Stomach (tissue), 19 donors: ENCODE measurements at places on chromosomes 3 and 15.

- DNase-seq: no peak
Measured at GRCh38 chr15:63373330-63373729, 8.3 kb downstream of the CA12 start.

DNA sequence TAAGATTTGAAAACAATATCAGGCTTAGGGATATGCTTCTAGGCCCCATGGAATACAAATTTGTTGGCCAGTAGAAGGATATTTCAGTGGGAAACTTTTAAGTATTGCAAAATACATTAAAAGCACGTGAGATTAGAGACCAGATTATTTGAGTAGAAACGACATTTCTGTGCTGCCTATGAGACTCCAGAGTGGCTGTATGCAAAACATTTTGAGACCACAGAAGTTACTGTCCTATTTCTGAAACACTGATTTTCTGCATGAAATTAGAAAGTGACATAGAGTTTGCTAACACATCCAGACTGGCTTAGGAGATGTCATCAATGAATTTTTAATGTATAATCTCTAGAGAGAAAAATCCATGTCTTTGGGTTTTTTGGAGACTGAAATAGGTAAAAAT, 99.8 kb downstream of the KCNH8 start:
- no peak for DNase-seq

DNA sequence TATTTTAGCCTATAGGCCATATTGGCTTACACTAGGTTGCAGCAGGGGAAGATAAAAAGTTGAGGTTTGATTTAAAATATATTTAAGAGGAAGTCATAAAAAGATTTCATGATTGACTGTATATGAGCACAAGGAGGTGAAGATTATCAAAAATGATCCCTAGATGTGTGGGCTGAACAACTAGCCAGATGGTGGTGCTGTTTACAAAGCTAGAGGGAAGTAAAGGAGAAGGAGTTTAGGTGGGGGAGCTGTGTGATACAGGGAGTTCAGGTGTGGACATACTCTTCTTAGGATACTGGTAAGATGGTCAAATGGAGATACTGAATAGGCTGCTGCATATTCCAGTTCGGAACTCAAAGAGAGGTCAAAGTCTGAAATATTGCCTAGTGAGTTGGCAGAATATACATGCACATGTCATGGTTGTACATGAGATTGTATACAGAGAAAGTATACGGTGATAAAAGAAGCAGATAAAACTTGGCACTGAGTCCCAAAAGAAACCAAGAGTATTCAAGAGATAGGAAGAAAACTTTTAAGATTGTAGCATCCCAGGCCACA, 727.8 kb downstream of the NLGN1 start:
- no peak for DNase-seq

DNA sequence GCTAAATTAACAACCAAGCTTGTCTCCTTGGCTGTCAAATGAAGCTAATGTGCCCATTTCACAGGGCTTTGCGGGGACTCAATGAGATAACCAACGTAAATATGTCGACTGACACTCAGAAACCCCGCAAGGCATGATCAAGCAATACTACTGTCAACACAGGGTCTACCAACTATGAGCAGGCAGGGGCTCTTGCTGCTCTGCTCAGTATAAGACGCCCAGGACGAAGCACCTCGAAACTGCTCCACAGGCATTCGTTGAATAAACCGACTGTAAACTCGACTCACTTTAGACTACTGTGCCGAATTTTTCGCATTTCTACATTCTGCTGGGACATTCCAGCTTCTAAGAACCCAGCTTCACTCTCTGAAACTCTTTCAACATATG, 55.0 kb downstream of the FEZF2 start:
- no peak for DNase-seq

GRCh38 chr3:197499427-197499826, 56.3 kb downstream of the BDH1 start:
- DNase-seq: no peak

DNA sequence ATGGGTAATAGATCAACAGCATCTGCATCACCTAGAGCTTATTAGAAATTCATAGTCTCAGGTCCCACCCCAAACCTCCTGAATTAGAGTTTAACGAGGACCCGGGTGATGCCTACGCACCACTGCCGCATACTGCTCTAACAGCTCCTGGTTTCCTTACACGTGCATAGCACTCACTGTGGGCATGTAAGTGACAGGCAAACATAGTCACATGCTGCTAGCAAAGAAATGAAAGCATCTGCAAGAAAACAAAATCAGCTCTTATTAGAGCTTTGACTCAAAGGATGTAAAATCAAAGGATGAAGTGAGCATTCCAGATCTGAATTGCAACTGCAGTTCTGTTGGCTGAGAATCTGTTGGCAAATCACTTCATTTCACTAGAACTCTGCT, 19.1 kb upstream of the RIOX2 start:
- peak; percentile 19 for DNase-seq

GRCh38 chr3:112802338-112802737, 44.3 kb downstream of the CD200R1L start:
- no peak for DNase-seq

- no peak for DNase-seq
Measured at GRCh38 chr3:107767897-107768605, 245.3 kb downstream of the BBX start.

- no peak for DNase-seq
Measured at GRCh38 chr3:131503320-131503635, 507 bp upstream of the MRPL3 start.

DNA sequence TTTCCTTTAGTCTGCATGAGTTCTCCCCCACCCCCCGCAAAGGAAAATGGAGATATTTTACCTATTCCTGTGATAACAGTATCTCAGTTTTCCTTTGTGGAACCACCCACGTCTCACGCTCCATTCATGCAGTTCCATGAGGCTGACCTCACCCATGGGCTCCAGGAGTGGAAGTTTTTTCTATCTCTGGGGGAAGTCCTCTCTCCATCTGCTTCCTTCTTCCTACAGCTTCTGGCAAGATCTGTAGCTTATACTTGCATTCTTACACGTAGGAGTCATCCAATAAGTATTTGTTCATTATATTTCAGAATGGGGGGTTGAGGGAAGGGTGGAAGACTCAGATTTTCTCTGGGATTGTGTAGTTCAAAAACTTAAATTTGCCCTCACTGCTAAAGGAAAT, 5.8 kb upstream of the GLCE start:
- peak; percentile 33 for DNase-seq

- DNase-seq: no peak
Measured at GRCh38 chr3:193827871-193828270, 234.9 kb downstream of the OPA1 start.

- no peak for DNase-seq
Measured at GRCh38 chr15:87689716-87690115, 566.8 kb downstream of the NTRK3 start.

GRCh38 chr3:112744106-112744505, 102.6 kb downstream of the CD200R1L start:
- DNase-seq: peak; percentile 31

GRCh38 chr15:75578173-75578947, 755 bp downstream of the PTPN9 start:
- DNase-seq: peak; percentile 44

GRCh38 chr3:195176776-195177175, 94.2 kb downstream of the XXYLT1 start:
- DNase-seq: no peak

GRCh38 chr15:42217568-42217967, 9.5 kb upstream of the VPS39 start:
- no peak for DNase-seq

- no peak for DNase-seq
Measured at GRCh38 chr3:82194870-82195269, 433.4 kb upstream of the GBE1 start.

DNA sequence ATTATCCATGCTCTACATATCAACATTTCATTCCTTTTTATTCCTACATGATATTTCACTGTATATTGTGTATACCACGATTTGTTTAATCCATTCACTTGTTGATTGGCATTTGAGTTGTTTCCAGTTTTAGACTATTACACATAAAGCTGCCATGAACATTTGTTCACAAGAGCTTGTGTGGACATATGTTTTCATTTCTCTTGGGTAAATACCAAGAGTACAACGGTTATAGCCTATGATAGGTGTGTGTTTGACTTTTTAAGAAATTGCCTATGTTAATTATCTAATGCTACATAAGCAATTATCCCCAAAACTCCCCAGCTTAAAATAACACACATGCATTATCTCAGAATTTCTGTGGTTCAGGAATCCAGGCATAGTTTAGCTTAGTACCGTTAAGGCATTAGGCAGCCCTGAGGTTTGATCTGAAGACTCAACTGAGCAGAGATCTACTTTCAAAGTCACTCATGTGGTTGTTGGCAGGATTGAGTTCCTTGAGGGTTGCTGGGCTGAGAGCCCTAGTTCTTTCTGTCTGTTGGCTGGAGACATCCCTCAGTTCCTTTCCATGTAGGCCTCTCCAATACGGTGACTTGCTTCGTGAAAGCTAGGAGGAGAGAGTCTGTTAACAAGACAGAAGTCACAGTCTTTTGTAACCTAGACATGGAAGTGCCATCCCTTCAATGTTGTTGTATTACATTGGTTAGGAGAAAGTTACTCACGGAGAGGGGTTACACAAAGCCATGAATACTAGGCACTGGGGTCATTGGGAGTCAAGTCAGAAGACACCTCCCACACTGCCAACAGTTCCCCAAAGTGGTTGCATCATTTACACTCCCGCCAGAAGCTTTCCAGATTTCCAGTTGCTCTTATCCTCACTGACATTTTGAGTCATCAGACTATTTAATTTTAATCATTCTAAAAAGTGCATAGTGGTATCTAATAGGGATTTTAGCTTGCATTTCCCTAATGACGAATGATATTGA, 21.0 kb upstream of the PCSK6 start:
- DNase-seq: no peak

DNA sequence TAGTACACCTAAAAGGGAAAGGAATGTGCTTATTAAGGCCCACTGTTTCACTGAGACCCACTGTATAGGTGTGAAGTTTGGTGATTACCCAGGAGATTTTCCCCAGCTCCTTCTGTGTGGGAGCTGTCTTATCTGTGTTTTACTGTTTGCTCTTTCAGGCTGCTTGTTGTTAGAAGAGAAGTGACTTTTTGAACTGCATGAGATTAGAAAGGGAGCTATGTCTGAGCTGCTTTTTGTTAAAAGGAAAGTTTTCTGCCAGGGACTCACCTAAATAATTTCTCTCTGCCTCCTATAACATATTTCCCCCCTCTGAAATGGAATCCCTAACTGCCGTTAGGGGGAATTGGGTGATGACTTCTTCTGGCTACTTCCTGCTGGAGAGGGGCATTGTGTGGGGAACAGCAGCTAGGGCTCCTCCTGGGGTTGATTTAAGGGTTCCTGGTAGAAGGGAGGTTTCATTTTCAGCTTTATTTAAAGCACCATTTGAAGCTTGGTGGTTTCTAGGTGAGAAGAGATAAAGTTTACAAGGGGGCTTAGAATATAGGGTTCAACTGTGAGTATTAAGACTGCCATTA, 77.1 kb upstream of the ATP11B start:
- DNase-seq: peak; percentile 46

GRCh38 chr3:39343076-39343717, 13.7 kb downstream of the CCR8 start:
- DNase-seq: no peak

- no peak for DNase-seq
Measured at GRCh38 chr15:101675796-101676582, 23.8 kb upstream of the TM2D3 start.

DNA sequence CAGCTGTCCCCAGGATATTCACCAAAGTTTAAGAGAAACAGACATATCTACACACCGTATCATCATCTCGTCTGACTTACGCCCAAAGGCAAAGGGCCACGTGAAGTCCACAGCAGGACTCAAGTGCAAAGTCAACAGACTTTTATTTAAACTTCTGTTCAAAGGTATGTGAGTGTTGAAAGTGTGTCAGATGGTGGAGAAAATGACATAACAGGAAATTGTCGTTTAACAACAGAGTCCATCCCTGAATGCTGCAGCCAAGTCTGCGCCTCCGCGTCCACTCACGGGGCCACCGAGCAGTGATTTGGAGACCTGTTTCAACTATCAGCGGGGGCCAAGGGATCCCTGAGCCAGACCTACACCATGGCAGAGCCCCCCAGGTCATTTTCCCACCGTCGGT, 165.6 kb downstream of the XXYLT1 start:
- no peak for DNase-seq
